ENCODE measurements at places on chromosomes 7 and 10.

DNA sequence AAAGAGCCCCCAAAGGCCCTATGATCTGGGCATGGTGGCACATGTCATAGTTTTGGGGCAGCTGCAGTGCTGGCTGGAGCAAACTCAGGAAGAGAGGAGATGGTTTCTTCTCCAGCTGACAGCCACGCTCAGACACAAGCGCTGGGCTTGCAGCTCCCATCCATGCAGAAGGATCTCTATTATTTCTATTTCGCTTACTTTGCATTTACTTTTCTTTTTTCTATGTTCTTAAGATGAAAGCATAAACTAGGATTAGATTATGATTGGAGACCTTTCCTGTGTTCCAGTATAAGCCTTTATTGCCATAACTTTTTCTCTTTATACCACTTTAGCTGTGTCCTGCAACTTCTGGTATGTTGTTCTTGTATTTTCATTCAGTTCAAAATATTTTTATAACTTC lies 5.0 kb downstream of the JAKMIP3 start:
- no peak for DNase-seq

- no peak for DNase-seq
Observed at GRCh38 chr7:55517191-55517633, 55.1 kb downstream of the VOPP1 start.

- DNase-seq = no peak
Observed at GRCh38 chr7:12470930-12471329, 67.3 kb upstream of the VWDE start.

- DNase-seq = no peak
Observed at GRCh38 chr7:145700488-145700887, 416.1 kb upstream of the CNTNAP2 start.

DNA sequence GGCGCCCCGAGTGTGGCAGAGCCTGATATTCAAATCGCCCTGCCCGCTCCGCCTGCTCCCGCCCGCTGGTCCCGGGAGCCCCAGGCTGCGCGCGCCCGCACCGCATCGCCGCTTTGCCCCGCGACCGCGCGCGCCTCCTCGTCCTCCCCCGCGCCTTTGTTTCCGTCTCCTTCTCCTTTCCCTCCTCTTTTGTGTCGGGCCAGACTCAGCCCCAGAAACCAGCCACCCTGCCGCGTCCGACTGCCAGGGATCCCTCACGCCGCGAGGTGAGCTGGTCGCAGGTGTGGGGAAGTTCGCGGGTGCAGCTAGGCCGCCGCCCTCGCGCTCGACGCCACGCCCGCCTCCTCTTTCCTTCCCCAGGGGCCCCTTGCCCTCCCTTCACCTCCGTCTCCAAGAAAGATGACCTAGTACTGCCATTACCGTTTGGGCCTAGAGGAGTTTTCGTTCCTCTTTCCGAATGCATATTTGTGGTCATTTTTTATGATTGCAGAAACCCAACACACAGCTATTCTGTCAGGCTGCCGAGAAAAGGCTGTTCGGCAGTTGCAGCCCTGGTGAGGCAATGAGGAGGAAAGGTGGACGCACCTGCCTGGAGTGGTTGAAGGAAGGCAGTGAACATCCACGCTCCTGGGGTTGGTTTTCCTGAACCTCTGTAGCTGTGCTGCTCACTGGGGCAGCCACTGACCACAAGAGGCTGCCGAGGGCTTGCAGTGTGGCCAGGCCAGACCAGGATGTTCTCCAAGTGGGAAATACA lies 107.3 kb downstream of the SNX10 start:
- peak; percentile 75 for DNase-seq

DNA sequence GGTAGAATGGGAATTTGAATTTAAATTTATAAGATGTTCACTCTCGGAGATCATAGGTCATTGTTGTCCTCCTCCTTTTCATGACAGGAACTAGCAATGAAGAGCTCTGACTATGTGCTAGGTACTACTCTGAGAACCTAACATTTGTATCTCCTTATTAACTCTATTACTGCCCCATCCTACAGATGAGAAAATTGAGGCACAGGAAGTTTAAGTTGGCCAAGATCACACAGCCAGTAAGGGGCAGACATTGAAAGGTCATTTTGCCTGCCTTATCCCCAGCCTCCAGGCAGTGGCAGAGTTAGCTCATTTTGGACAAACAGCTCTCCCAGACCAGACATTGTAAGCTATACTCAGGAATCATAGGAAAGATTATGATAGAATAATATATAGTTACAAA lies 6.0 kb downstream of the SRGN start:
- no peak for DNase-seq

GRCh38 chr10:116980041-116980440 lies 24.9 kb downstream of the SHTN1 start:
- DNase-seq = no peak

- no peak for DNase-seq
Observed at GRCh38 chr10:17814973-17815372, 5.8 kb downstream of the MRC1 start.

DNA sequence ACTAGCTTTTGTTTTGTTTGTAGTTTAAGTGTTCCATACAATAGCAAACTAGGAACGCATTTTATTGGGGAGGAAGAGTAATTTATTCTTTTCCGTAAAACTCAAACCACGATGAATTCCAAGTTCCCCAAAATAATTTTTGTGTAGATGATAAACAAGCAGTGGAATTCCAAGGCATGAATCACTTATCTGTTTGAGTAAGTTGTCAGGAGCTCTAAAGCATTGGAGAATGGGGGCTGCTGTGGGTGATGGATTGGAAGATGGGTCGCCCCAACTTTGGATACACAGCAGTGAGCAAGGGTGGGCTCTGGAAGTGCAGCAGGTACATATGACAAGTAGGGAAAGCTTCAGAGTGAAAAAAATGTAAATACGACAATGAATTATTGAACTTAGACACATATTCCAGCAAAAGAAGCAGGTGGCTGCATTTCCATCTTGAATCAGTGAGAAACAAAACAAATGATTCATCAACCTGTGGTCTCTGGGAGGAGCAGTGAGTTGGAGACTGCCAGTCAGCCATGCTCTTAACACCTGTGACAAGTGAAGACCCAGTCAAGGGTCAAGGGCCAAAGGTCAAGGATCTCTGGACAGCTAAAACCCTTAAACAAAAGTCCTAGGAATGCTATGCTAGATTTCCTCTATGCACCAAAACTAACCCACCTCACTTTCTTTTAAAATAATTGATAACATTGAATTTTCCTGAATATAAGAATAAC lies 34.2 kb upstream of the ADRB1 start:
- no peak for DNase-seq

DNA sequence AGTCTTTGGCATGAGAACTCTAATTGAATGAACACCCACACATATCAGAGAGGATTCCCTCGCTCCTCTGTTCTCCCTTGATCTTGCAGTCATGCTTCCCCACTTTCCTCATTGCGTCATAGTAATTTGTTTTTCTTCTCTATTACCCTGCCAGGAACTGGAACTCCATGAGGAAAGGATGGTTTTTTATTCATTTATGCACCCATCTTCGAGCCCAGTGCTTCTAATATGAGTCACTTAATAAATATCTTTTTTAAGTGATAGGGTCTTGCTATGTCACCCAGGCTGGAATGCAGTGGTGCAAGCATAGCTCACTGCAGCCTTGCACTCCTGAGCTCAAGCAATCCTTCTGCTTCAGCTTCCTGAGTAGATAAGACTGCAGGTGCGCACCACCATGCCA lies 83.5 kb downstream of the OTUD1 start:
- DNase-seq = no peak

DNA sequence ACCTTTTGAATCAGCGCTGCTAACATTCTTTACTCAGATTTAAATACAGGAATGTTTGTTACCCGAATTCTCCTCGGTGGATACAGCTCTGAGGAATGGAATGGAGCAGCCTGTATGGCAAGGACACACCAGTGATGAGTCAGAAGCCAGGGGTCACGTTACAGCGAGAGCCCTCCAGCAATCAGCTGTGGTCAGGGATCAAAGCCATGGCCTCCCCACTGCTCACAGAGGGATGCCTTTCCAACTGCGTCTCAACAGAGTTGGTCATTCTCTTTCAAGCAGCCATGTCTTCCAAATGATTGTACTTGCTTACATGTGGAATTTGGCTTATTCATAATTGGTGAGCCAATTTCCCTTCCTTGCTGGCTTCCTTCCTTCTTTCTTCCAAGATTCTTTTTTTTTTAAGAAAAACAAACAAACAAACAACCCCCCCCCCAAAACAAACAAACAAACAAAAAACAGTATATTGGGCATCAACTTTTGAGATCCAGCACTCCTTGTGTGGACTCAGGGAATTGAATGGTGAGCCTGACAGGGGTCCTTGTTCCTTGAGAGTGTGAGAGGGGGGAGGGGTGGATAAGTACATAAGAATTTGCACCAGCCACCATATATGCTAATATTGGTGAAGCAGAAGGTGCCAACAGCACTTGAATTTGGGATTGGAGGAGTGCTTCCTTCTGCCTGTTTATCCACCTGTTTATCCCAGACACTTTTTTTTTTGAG lies 100.2 kb downstream of the ATXN7L1 start:
- no peak for DNase-seq

GRCh38 chr7:105802604-105803428 lies 73.6 kb downstream of the ATXN7L1 start:
- DNase-seq = no peak

Measured in NCI-H2081 (cell line).